ENCODE measurements at places on chromosomes 4 and X.
A peak's percentile ranks its signal among the peaks of the same experiment; 100 is the strongest.

- DNase-seq: no peak
These were observed 627 bp upstream of the FAT4 start for GRCh38 chr4:125313989-125314667.

DNA sequence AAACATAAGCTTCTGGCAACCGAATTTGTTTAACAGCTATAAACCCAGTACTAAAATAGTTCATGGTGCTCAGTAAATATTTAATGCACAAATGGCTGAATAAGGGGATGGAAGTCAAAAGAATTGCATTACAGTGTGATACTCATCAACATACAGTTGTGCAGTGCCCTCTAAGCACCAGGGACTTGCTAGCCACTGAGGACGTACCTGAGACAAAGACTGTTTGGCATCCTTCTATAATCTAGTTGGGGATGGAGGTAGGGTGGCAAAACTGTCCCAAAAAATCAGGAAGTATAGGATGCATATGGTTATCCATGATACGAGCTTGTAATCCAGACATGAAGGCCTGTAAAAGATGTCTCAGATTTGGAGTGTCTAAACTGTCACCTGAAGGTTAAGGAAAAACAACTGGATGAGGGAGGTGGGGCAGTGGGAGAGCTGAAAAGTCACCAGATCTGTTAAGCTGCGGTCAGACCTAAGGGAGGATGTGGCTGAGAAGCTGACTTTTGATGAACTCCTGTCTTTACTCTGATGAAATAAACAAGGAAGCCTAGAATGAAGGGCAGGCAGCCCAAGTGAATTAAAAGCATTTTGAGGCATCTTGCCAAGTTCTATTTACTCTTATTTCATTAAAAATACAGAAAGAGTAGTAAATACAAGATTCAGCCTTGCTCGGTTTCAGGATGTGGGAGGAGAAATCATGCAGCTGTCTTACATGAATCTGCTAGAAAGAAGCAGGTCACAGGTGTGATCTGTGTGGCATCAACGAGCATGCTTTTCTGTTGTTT is 12.0 kb upstream of the CD38 start:
- no peak for DNase-seq

- no peak for DNase-seq
These were observed 10.8 kb downstream of the ADH1B start for GRCh38 chr4:99310389-99310788.

- DNase-seq: no peak
These were observed 13.6 kb upstream of the EPGN start for GRCh38 chr4:74294681-74295080.

DNA sequence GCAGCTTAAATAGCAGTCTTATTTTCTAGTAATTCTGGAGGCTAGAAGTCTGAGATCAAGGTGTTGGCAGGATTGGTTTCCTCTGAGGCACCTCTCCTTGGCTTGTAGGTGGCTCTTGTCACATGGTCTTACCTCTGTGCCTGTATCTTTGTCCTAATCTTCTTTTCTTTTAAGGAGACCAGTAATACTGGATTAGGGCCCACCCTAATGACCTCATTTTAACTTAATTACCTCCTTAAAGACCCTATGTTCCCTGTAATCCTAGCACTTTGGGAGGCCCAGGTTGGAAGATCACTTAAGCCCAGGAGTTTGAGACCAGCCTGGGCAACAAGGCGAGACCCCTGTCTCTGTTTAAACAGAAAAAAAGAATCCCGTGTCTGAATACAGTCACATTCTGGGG is 38.9 kb downstream of the ARHGAP10 start:
- DNase-seq: no peak

- no peak for DNase-seq
These were observed 20.6 kb downstream of the LYAR start for GRCh38 chr4:4269331-4269731.

- DNase-seq: no peak
These were observed 3.3 kb upstream of the MAGEA8 start for GRCh38 chrX:149877636-149878035.

DNA sequence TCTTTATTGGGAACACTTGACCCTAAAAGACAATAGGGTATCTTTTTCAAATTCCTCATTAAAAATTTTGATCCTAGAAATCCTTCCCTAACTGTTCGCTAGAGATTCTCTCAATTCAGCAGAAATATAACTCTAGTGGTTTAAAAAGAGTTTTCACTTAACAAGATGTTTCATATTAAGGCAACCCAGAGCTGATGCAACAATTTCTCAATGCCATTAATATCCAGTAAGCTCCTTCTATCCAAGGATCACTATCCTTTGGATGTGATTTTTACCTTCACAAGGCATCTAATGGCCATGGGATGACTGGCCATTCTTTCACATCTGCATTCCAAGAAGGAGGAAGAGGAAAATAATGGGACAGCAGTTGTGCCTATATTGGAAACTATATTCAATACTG is 183.4 kb downstream of the ANKRD50 start:
- DNase-seq: no peak

- DNase-seq: no peak
These were observed 116.7 kb upstream of the STOX2 start for GRCh38 chr4:183788308-183788905.

DNA sequence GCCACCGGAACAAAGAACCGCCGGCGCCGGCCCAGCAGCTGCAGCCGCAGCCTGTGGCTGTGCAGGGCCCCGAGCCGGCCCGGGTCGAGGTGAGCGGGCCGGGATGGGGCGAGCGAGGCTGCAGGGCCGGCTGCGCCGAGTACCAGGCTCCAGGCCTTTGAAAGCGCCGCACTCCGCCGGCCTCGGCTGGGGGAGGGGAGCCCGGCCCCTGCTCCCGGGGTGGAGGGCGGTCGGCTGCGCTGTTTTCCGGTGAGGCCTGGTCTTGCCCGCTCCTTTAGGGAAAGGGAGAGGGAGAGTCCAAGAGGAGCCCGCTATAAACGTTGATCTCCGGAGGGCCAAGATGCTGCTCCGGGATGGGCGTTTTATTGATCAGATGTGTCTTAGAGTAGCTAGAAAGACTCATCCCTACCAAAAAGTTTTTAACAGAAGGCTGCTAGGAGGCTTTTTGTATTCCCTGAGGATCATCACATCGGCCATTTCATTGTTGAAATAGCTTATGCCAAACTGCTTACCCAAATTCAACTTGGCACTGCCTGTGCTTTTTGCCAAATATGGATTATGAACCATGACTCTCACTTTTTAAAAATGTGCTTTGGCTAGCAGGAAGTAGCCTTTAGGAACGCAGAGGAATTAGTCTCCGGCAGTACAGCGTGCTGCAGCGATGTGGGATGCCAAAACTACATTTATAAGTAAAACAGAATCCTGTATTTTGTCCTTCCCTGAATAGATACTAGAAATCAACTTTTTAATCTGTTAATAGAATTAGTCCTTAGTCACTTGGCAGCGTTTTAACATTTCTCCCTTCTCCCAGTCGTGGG is 760 bp downstream of the TMEM165 start:
- DNase-seq: peak; percentile 47

- DNase-seq: no peak
These were observed 903.8 kb downstream of the STIM2 start for GRCh38 chr4:27764526-27764837.

DNA sequence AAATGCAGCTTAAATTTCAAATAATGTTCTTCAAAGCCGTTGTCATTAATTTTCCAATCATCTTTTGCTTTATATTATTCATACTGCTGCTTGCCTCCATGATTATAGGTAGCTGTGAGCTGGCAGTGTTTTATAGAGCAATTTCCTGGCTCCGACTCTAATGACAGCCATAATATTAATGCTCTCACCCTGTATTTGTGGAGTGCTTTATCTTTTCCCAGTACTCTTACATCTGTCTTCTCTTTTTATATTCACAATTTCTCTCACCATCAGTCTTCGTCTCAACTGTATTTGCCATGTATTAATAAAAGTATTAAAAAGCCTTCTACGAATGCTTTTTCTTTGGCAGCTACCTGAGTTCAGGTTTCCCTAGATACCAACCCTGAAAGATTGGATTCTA is 21.0 kb downstream of the ATXN3L start:
- no peak for DNase-seq

GRCh38 chr4:5798462-5798861 is 87.5 kb downstream of the EVC start:
- DNase-seq: no peak

DNA sequence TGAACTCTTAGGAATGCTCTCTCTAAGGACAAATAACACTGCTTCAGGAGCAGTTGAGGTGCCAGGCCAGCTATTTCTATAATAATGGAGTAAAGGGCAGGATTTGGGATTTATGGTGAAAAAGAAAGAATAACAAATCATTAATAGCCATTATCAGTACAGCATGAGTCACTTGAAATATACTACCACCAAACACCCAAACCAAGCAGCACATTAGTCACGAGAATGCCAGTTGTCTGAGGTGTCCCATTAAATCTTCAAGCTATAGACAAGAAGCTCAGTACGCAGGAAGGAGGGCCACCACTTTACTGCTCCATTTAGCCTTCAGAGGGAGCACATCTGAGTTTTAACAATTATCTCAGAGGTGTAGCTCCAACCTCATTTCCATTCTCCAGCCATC is 106.8 kb upstream of the MAGEA10 start:
- DNase-seq: no peak

- DNase-seq: no peak
These were observed 11.6 kb upstream of the ING2 start for GRCh38 chr4:183493246-183493645.

GRCh38 chrX:6299724-6300123 is 71.1 kb upstream of the NLGN4X start:
- DNase-seq: no peak

Measured in renal cortex interstitium (tissue), 15 donors.